ENCODE measurements at places on chromosomes 1 and 21.

DNA sequence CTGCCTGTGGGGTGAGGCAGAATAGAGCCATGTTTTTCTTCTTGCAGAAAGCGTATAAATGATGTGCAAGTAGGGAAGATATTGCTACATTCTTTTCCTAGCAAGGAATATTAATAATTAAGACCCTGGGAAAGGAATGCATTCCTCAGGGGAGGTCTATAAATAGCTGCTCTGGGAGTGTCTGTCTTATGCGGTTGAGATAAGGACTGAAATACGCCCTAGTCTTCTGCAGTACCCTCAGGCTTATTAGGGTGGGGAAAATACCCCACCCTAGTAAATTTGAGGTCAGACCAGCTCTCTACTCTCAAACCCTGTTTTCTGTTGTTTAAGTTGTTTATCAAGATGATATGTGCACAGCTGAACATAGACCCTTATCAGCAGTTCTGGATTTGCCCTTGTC, 155.9 kb upstream of the HMCN1 start:
- DNase-seq, result no peak

DNA sequence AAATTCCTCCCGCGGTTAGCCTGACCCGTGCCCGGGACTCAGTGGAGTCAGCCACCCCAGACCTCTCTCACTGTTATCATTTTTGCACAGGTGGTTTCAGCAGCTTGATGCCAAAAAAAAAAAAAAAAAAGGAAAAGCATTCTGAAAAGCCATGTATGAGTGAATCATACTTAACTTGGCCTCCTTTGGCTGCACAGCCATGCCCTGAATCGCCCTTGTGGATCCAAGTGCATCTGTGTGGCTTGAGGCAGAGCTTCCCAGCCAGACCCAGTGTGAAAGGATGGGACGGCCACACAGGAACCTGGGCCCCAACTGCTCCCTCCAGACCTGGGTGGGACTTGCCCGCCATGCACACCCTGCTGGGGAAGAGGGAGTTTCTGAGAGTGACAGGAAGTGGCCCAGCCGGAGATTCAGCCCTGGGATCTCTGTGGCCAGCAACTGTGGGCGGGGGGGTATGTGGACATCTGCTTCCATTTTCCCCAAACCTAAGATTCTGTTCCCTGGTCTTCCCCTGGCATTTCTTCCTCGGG, 8.6 kb downstream of the YBEY start:
- DNase-seq, result peak; percentile 74

GRCh38 chr1:938711-939489, 15.2 kb downstream of the SAMD11 start:
- DNase-seq, result no peak

GRCh38 chr1:151653397-151653796, 41.5 kb downstream of the SNX27 start:
- DNase-seq, result peak; percentile 75

GRCh38 chr1:9410737-9411297, 118.1 kb downstream of the SPSB1 start:
- DNase-seq, result peak; percentile 42

DNA sequence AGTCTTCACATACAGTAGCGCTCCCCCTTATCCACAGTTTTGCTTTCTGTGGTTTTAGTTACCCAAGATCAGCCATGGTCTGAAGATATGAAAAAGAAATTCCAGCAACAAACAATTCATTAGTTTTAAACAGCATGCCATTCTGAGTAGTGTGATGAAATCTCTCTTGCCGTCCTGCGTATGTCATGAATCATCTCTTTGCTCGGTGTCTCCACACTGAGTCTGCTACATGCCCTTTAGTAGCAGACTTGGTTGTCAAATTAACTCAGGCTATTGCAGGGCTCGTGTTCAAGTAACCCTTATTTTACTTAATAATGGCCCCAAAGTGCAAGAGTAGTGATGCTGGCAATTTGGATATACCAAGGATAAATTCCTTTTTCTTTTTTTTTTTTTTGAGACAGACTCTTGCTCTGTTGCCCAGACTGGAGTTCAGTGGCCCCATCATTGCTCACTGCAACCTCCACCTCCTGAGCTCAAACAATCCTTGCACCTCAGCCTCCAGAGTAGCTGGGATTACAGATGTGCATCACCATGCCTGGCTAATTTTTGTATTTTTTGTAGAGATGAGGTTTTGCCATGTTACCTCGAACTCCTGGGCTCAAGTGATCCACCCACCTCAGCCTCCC, 22.6 kb downstream of the PHACTR4 start:
- DNase-seq, result peak; percentile 82

DNA sequence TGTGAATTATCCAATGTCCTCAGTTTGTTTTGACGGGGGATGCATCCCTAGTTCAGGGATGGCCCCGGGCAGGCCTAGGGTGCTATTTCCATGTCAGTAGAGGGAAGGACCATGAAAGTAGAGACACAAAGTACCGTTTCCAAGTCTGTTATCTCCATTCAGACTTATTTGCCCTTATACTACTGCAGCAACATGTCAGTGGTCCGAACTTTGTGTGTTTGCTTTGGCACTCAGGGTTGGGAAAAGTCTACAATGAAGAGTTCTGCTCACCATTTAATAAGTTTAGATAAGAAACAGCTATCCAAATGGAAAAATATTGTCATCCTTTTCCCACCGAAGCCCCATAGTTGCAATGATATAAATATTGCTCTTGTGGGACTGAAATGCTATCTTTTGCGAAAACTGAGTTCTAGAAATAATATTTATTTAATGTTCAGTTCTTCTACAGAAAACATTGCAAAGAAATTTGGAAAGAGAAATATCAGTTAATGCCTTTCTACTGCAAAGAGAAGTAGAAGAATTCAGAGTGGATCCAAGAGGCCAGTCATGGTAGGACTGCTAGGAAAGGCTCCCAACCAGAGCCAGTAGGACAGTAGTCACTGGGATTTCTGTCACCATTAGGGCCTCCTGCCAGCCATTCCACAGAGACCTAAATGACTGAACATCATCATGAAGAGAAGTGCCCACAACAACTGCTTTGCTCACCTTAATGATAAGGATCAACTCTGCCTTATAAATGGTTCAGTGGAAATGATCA, 11.5 kb upstream of the AGT start:
- no peak for DNase-seq

DNA sequence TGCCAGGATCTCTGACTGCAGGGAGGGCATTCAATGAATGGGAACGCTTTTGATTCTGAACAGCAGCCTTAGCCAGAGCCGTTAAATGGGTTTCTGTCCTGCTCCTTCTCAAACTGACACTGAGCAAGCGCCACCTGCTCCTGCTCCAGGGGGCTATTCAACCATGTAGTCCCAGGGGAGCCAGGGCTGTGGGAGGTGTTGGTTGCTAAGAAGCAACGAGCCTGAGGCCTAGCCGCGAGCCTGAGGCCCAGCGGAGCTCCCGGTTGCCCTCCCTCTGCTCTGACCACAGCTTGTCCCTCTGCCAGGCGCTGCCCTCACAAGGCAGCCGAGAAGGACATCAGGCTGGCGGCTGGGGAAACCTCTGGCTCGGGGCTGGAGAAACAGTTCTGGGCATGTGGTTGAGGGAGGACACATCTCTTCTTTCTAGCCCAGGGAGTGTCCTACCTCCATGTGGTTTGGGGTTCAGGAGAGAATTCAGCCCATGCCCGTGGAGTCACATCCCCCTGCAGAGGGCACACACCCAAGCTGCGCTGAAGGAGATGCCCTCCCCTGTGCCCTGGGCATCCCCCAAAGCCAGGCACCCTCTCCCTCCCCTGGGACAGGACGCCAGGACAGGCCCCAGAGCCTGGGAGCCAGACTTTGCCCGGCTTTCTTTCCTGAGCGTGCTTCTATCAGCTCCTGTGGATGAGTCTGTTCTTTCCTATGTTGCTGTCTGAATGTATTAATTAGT, 18.0 kb downstream of the PCP4 start:
- DNase-seq, result no peak

DNA sequence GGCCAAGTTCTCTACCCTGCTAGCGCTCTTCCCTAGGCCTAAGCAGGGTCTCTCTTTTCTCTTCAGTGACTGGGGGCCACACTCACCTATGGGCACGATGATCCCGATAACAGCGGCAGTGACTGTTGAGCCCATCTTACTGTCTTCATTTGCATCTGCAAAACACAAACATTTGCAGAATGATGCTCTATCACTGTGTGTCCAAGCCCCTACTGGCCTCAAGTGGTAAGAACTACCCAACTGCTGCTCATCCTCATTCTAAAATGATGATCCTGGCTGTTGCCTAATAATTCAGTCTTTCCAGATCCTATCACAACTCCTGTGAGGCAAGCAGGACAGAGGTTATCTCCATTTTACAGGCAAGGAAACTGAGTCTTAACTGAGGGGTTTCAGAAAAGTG, 16.7 kb upstream of the MAGOH start:
- DNase-seq, result no peak

- no peak for DNase-seq
Observed at GRCh38 chr21:40613546-40614030, 233.4 kb downstream of the DSCAM start.

DNA sequence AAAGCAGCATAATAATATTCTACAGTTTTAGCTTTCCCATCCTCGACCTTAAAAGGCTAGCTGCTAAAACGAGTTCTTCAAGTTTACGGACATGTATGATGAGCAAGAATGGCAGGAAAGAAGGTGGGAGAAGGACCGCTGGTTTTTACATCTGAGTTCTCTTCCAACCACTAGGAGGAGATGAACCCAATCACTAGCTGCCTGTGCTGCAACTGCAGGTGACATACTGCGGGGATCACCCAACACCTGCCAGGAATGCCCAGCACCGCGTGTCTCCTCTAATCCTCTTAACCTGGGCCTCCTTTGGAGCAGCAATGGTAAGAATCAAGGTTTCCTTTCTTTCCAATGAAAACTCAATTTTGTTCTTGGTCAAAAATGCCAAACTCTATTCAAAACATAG, 23.5 kb downstream of the TOR3A start:
- DNase-seq, result no peak

- DNase-seq, result peak; percentile 11
Observed at GRCh38 chr1:91278754-91279153, 125.9 kb downstream of the HFM1 start.
